ENCODE measurements at places on chromosomes 13 and 19. TPM values are rescaled to one million over a fixed set of nuclear protein-coding genes. Genes with fewer than 3 reads are reported as not detected.

DNA sequence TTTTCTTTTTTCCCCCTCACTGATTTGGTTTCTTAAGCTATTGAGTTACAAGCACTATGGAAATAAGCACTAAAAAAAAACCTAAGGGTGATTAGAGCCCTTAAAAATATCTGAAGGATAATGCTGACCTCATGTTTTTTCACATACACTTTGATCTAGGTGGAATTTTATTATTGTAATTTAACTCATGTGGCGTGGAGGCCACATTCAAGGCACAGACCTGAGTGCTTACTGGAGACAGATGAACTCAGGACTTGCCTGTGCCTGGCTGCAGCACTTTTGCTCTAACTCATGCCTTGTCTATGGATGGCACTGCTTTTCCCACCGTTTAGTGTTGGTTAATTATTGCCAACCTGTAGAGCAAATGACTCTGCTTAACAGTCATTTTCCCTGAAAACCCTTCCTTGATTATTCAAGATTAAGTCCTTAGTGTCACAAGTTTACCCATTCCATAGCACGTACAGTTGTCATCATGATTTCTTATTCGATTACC lies 541.4 kb downstream of the GPC6 start:
- no peak for DNase-seq

The RFPL4A gene
- not detected for total RNA-seq

DNA sequence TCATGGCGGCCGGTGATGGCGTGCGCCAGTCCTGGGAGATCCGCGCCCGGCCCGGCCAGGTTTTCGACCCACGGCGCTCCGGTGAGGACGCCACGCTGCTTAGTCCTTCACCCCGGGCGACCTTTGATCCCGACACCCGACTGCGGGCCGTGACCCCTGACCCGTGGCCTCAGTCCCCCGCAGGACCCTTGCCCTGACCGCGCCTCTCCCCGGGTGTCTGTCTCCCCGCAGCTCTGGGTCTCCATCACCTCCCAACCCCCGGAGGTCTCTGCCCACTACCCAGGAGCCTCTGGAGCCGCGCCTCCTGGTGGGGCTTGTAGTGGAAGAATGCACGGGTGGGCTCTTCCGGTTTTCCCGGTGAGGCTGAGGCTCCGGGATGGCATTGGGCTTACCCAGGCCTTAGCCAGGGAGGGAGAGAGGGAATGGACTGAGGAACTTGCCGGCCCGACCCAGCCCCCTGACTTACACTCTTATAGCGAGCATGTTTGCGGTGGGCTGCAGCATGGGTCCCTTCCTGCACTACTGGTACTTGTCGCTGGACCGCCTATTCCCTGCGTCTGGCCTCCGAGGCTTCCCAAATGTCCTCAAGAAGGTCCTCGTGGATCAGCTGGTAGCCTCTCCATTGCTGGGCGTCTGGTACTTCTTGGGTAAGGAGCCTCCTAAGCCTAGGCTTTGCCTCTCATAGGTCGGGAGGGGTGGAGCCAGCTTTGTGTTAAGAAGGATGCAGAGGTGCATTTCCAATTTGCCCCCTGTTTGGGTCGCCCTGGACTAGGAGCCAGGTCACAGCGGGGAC lies 566 bp downstream of the MPV17L2 start:
- DNase-seq = no peak

- no peak for DNase-seq
Observed at GRCh38 chr19:40304306-40304705, 19.2 kb upstream of the AKT2 start.

DNA sequence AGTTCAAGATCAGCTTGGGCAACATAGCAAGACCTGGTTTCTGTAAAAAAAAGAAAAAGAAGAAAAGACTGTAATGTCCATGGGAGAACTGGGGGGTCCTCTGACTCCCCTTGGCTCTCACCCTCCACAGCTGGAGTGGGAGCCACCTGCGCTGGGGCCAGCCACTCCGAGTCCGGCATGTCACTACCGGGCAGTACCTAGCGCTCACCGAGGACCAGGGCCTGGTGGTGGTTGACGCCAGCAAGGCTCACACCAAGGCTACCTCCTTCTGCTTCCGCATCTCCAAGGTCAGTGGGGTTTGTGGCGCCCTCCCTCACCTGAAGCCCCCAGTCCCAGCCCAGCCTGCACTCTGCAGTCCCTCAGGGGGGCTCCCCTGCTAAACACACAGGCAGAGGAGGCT lies 14.7 kb downstream of the RYR1 start:
- no peak for DNase-seq

DNA sequence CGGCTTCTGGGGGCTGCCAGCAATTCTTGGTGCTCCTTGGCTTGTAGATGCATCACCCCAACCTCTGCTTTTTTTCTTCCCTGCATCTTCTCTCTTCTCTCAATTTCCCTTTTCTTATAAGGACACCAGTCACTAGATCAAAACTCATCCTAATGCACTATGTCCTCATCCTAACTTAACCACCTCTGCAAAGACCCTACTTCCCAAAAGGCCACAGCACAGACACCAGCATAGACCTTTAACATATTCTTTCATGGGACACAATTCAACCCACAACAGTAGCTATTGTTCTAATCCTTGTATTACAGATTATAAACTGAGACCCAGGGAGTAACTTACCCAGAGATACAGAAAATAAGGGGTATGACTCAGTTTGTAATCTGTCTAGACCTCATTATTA lies 47.0 kb downstream of the RUBCNL start:
- DNase-seq = no peak

The SIGLEC9 gene
- 0.93 TPM for total RNA-seq

The ZNF844 gene
- 5.7 TPM for total RNA-seq

The RFX1 gene
- 13.0 TPM for total RNA-seq

The CYP2S1 gene
- total RNA-seq = not detected

DNA sequence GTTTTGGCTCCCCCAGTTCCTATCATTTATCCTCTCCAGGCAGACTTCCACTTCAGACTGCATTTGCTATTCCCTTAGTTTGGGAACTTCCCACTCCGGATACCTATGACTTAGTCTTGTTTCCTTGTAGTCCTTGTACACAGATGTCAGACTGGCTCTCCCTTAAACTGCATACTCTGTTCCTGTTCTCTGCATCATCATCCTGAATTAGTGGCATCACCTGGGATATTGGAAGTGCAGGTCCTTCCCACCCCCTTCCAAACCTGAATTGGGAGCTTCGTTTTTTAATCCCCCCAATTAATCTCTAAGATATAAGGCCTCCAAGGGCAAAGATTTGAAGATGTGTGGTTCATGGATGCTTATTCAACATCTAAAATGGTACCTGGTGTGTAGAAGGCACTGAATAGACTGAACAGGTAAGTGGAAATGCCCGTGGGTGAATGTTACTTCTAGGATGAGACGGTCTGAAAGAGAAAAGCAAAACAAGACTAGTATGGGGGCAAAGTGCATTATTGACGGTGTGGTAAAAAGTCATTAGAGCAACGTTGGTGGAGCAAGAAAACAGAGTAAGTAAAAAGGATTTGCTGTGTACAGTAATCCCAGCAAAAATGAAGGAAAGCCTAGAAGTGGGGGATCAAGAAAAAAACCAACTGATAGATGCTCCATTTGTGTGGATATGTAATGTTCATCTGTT lies 9.6 kb downstream of the MIR17HG start:
- DNase-seq = no peak

All from CD8-positive, alpha-beta memory T cell (primary cell).